ENCODE measurements at places on chromosomes 11 and 22. TPM values are rescaled to one million over a fixed set of nuclear protein-coding genes. Genes with fewer than 3 reads are reported as not detected.
A peak's percentile ranks its signal among the peaks of the same experiment; 100 is the strongest.

Gene ATG16L2
- 17.5 TPM for total RNA-seq

- no peak for DNase-seq
Measured at GRCh38 chr11:64644647-64645275, 53.7 kb downstream of the SLC22A12 start.

Gene LRRN4CL
- total RNA-seq, result 1.0 TPM

GRCh38 chr11:35214792-35215193 lies 75.8 kb downstream of the CD44 start:
- peak; percentile 58 for DNase-seq

GRCh38 chr11:131195661-131196517 lies 174.5 kb upstream of the NTM start:
- DNase-seq, result no peak

DNA sequence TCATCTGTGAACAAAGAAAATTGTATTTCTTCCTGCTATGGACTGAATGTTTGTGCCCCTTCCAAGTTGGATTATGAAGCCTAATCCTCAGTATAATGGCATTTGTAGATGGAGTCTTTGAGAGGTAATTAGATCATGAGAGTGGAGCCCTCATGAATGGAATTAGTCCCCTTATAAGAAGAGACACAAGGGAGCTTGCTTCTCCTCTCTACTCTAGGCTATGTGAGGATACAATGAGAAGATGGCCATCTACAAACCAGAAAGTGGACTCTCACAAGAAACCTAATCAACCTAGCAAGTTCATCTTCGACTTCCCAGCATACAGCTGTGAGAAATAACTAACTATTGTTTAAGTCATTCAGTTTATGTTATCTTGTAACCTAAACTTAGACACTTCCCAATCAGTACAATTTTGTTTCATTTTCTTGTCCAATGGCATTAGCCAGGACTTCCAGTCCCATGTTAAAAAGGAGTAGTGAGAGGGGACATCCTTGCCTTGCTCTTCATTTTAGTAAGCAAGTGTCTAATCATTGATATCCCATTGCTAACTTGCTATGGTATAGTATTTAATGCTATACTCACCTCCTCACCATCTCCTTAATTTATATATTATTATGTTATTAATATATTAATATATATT lies 45.7 kb downstream of the PDGFD start:
- no peak for DNase-seq

DNA sequence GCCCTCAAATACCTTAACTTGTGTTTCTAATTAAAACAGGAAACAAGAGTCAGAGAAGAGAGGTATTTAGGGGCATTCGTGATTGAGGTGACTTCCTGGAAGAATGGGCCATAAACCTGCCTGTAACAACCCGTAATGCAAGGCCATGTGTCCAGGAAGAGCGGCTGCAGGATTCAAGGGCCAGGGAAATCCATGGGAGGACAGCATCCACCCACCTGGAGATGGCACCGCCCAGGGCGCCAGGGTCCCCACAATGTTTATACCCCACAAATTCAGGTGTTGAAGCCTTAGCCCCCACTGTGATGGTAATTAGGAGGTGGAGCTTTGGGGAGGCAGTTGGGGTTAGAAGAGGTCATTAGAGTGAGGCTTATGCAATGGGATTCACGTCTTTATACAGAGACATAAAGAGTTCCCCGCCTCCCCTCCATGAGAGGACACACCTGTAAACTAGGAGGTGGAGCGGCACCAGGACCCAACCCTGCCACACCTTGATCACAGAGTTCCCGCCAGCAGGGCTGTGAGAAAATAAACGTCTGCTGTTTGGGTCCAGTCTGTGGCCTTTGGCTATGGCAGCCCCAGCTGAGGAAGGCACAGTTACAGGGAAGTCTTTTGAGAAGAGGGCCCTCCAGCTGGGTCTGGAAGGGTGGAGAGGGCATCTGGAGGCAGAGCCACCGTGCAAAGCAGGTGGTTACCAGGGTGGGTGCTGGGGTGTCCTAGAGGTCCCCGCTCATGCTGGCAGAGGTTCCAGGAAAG lies 1394.3 kb downstream of the TBC1D22A start:
- DNase-seq, result no peak

Gene OTOG
- total RNA-seq, result not detected

DNA sequence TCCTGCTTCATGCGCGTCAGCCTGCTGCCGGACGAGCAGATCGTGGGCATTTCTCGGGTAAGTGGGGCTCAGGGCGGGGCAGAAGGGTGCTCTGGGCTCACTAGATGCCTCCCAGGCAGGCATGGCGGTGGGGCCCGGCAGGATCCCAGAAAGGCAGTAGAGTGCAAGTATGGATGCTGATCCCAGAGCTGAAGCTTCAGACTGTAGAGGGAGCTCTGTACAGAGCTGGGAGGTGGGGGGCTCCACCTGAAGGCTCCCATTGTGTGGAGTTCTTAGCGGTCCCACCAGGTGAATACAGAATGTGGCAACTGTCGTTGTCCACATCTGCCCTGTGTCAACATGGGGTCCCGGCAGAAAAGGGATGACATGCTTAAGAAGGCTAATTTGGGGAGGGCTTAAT lies 16.5 kb upstream of the RHOD start:
- DNase-seq, result peak; percentile 19

Gene MRGPRX1
- not detected for total RNA-seq

Gene FAM111A
- total RNA-seq, result 57.8 TPM

Gene MS4A6A
- total RNA-seq, result not detected

Gene SAA1
- total RNA-seq, result 1.9 TPM

DNA sequence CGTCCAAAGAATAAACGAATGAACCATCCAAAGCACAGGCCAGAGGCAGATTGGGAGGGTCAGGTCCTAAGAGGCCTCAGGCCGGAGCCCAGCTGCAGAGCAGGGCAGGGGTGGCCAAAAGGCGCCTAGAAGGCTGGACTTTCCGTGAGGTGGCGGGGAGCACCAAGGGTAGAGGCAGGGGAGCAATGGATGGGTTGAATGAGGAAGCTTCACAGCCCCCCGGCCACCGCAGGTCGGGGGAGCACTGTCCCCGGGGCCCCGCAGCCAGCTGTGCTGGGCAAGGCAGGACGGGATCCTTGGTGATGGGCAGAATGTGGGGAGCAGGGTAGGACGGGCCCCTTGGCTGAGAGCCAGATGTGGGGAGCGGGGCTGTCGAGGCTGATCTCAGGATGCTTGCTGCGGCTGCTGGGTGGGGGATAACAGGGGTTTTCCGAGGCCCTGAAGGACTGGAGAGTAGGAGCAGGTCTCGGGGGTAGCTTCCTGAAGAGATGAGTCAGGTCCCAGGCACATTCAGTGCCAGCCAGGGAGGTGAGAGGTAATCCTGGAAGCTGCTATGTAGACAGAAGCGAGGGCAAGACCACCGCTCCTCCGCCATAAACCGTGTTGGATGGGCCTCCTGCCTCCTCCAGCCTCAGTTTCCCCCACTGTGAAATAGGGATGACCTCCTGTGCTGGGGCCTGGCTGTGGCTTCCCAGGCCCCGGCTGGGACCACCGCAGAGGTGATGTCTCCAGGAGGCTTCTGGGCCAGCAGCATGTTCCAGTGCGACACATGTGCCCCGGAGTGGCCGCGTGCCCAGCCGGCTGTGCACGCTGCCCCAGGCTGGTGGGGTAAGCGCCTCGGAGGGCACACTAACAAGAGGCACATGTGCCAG lies 34.6 kb upstream of the KCNQ1OT1 start:
- no peak for DNase-seq

DNA sequence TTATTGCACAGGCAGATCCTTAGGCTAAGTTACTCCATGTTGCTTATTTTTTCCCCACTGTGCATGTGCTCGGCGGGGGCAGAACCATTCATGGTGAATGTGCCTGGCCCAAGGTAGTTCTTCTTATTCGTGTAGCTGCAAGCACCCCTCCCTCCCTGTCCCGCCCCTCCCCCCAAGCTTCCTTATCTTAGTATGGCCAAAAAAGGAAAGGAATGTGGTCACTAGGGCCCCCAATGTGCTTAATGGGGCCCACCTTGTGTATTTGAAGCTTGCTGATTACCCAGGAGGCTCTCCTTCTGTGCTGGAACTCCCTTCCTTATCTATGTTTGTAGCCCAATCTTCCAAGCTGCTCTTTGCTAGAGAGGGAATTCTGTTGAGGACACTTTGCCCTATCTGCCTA lies 1259.7 kb upstream of the RAG2 start:
- DNase-seq, result no peak

GRCh38 chr11:8070417-8071115 lies 10.4 kb upstream of the TUB start:
- no peak for DNase-seq

GRCh38 chr22:40603088-40603605 lies 33.4 kb downstream of the MRTFA start:
- peak; percentile 52 for DNase-seq

Gene MMP26
- not detected for total RNA-seq

- DNase-seq, result no peak
Measured at GRCh38 chr11:89405629-89406028, 85.5 kb downstream of the NOX4 start.

DNA sequence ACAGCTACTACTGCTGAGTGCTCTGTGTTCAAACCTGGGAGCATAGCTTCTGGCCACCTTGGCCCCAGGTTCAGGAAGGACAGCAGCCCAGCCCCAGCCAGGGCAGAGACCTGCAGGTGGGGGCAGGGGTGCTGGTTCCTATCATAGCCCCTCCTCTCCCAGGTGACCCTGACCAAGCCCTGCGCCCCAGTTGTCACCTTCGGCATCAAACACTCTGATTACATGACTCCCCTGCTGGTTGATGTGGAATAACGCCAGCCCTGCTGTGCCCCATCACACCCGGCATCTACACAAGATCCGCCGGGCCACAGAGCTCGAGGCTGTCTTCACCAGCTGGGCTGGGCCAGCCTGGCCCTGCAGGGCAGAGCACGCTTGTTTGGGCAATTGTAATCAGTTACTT lies 6.9 kb downstream of the SCGB1C1 start:
- no peak for DNase-seq

Gene IPO7
- 83.7 TPM for total RNA-seq

DNA sequence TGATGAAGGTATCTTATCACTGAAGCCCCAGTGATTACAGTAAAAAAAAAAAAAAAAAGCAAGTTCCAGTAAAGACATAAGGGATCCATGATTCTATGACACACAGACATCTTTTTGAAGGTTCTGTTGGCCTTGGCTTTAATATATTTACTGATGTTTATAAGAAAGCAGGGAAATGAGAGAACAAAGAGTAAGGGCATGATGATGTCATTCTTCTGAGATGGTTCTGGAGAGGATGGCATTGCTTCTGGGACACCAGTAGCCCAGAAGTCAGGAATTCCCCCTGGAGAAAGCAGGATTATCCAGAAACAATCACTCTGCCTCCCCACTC lies 233.6 kb downstream of the FAM76B start:
- no peak for DNase-seq

DNA sequence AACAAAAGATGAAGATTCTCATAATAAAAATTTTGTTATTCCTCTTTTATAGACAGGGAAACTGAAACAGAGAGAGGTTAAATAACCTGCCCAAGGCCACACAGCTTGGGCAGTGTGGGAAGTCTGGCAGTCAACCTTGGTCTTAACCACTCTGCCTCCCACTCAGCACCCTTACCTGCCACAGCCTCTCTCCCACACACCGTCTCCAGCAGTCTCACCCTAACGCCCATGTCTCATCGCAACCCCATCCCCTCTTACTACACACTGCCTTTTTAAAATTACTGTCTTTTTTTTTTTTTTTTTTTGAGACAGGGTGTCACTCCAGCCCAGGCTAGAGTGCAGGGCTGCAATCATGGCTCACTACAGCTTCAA lies 25.0 kb downstream of the ARRB1 start:
- DNase-seq, result no peak

Gene OOSP2
- total RNA-seq, result not detected

DNA sequence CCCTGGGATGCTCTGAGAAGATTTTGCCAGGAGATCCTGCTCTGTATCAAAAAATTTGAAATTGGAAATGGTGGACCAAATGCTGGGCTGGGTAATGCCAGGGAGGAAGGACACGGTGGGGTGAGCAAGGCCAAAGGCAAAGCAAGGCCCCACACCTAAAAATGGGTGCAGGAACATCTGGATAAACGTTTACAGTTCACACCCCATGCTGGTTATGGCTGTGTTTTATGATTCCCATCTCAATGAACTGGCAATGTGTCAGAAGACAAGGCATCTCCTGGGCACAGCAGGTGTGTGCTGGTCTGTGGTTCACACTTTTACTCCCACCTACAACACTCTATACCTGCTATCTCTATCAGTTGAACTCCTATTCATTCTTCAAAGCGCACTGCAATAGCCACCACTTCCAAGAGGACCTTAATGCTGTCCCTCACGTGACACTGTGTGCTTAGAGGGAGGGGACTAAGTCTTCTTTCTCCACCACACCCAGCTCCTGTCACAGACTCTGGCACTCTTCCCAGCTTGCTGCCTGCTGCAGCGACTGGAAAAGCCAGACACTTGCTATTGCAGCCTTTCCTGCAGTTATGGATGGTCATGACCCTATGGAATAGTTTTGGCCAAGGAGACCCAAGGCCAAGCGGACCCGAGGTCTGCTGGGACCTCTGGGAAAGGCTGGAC lies 277.5 kb downstream of the CTTN start:
- DNase-seq, result no peak

DNA sequence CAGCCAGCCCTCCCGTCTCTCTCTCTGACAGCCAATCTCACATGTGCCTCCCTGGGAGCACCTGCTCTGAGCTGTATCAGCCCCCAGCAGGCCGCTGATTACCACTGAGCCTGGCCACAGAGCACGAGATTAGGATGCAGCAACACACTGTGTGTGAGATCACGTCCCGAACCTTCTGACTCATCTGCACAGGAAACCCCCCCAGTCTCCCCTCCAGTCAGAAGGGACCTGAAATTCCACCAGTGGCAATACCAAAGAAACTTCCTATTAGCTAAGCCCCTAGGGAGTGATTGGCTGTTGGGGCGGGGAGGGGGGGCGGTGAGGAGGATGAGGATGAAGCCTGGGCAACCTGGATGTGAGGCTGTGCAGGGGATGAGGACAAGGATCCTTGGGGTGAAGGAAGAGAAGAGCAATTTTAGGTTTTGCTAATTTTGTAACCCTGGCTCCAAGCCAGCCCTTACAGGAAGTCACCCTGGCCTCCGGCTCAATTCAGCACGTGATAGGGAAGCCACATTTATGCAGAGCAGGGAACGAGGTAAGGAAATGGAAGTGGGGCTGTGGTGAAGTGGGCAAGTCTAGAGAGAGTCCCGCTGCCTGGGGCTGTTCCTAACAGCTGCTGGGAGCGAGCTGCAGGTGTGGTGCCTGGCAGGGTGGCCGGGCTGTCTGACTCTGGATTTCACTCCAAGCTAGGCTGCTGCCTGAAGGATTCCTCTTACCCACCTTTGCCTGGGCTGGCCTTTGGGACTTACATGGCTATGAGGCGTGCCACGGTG lies 1.9 kb downstream of the SLC43A3 start:
- DNase-seq, result no peak

DNA sequence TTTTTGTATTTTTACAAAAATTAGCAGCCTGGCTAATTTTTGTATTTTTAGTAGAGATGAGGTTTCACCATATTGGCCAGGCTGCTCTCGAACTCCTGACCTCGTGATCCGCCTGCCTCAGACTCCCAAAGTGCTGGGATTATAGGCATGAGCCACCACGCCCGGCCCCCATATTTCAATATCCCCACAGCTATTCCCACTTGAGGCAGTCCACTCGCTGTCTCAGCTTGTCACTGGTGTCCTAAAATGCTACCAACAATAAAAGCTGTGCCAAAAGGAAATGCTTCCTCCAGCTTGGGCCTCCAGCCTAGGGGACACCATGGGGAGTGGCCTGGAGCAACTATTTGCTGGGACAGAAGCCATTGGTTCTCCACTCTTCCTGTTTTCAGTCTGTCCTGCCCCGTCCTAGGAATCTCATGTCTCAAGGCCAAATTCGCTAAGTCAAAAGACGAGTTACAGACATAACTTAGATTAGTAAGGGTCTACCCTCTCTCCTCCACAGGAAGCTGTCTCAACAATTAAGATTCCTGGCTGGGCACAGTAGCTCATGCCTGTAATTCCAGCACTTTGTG lies 7.3 kb upstream of the SPINDOC start:
- no peak for DNase-seq

Gene DERL3
- total RNA-seq, result 1.2 TPM

Gene SLC6A5
- total RNA-seq, result not detected

Measured in PC-9 (cell line).